Spleen (tissue), 13 donors: ENCODE measurements at places on chromosomes 1 and 21. TPM values are rescaled to one million over a fixed set of nuclear protein-coding genes. Genes with fewer than 3 reads are reported as not detected.

The DCST1 gene
- not detected for total RNA-seq

GRCh38 chr1:66220477-66220876 is 313.5 kb upstream of the SGIP1 start:
- no peak for DNase-seq

DNA sequence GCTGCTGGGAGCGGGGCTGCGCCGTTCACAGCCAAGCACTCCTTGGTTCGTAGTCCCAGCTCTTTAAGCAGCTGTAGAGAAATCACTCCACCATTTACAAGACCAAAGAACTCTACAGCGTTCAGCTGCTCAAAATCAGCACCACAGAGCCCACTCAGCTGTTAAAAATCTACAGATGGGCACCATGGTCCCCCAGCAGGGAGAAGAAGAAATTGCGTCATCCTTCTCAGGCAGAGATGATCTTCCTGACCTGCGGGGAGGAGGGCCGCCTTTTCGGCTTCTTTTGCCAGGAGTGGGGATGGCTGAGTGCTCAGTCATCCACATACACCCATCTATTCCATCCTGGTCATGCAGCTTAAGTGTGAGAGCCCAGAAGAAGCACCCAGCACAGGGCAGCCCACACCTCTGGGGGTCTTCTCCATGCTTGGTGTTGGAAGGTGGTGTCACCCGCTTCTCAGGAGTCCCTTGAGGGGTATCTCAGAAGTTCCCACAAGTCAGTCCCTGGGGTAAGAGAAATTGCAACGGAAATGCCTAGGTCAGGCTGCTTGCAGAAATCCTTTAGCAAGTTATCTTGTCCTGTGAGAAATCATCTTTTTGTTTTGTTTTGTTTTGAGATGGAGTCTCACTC is 163.8 kb downstream of the NPHP4 start:
- DNase-seq, result peak; percentile 36

The GPATCH4 gene
- total RNA-seq, result 14.9 TPM

- no peak for DNase-seq
Observed at GRCh38 chr1:107941123-107941522, 23.9 kb downstream of the VAV3 start.

- no peak for DNase-seq
Observed at GRCh38 chr1:202112859-202113689, 9.6 kb upstream of the GPR37L1 start.
